ENCODE measurements at places on chromosomes 1 and 21.

- no peak for DNase-seq
These were observed 60.7 kb downstream of the MORN1 start for GRCh38 chr1:2330519-2331199.

DNA sequence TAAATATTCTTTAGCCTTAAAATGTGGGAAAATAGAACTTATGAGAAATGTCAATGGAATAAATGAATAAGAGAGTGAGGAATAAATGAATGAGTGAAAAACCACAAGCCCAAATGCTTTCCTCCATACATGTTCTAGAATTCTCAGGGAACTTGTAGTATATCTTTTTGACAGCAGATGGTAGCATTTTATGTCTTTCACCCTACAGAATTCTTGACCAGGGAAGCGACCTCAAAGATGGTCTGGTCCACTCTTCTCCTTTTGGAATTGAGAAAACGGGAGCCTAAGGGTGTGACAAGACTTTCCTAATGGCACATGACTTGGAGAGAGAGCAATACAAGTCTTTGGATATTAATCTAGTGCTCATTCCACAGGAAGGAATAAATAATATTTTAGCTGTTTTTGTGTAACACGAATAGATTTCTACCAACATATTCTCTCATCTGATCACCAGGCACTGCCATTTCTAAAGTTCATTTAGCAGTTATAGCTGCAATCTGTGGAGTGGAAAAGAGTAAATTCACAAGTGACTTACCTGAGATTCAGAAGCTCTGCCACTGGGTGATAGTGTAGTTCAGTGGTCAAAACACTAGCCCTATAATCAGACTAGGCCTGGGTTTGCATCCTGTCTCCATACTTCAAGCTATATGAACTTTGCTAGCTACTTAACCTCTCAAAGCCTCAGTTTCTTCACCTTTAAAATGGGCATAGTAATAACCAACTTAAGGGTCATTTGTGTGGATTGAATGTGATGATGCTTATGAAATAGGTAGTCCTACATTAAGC is 15.0 kb upstream of the F5 start:
- DNase-seq, result peak; percentile 62

GRCh38 chr1:6198646-6199297 is 623 bp downstream of the RPL22 start:
- DNase-seq, result no peak

DNA sequence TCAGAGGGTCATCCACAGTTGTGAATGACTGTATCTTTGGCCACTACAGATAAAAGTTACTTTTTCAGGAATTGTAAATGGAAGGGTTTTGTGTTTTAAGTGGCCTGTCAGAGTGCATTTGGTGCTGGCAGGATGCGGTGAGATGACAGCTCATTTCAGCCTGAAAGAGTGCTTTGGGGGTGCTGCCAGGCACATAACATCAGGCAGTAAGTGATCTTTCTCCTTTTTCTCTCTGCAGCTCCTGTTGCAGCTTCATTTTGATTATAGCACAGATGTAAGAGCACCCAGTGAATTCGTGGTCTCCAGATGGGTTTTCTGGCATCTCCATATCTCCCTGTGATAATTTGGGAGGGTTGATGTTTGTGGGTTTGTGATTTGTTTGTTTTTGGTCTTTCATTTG is 14.8 kb upstream of the FAM163A start:
- DNase-seq, result no peak

DNA sequence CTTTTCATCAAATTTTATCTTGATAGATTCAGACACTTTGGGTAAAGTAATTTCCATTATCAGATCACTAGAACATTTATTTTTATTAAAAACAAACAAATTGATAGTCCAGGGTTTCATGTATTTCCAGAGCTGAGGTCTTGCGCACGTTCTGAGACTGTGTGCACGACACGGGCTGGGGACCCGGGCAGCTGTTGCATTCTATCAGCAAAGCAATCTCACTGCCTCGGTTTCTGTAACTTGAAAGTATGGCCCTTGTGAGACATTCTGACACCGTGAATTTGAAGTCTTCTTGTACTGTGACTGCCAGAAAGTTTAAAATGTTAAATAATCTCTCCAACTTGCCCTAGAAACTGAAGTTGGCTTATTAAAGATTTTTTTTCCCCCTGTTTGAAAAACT is 746.9 kb upstream of the ADGRL2 start:
- DNase-seq, result no peak

Data from suppressor macrophage treated with lipopolysaccharide for 4 hours (primary cell).